ENCODE measurements at places on chromosomes 5 and 9.

GRCh38 chr5:103435136-103435889 lies 127.3 kb downstream of the NUDT12 start:
- no peak for DNase-seq

DNA sequence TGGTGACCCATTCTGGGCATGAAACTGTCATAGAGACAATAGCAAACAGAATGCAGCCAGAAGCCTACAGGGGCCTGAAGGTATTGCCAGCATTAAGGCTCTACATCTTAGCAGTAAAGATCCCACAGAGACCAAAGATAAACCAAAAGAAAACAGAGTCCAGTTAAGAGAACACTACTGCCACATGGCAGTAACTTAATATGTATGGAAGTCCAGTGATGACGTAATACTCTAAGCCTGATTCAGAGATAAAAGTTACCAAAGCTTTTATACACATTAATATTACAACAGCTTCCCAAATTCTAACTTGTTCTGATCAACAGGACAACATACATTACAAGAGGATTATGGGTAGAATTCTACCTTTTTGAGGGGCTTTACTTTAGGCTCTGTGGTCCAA lies 371.5 kb downstream of the PRELID2 start:
- DNase-seq, result no peak

GRCh38 chr5:74028976-74029375 lies 403.0 kb downstream of the ARHGEF28 start:
- no peak for DNase-seq

DNA sequence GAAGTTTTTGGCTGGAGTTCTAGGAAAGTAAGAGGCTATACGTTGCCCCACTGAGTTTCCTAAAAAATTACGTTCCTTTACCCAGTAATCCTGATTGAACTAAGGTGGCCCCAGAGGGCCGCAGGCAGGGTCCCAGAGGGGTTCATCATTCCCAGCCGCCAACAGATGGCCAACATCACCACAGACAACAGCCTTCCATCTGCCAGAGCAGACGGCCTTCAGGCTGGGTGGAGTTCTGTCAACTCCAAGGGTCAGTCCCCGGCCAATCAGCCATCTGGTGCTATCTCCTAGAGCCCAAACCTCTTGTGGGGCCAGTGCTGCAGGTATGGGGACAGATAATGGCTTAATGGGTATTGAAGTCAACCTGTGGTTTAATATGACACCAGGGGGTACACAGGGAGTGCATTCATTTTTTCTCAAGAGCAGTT lies 30.4 kb downstream of the TBC1D2 start:
- DNase-seq, result no peak

GRCh38 chr5:127907907-127908306 lies 175.7 kb upstream of the SLC12A2 start:
- DNase-seq, result no peak

- no peak for DNase-seq
These were observed 2.8 kb downstream of the JAKMIP2 start for GRCh38 chr5:147779694-147780093.

DNA sequence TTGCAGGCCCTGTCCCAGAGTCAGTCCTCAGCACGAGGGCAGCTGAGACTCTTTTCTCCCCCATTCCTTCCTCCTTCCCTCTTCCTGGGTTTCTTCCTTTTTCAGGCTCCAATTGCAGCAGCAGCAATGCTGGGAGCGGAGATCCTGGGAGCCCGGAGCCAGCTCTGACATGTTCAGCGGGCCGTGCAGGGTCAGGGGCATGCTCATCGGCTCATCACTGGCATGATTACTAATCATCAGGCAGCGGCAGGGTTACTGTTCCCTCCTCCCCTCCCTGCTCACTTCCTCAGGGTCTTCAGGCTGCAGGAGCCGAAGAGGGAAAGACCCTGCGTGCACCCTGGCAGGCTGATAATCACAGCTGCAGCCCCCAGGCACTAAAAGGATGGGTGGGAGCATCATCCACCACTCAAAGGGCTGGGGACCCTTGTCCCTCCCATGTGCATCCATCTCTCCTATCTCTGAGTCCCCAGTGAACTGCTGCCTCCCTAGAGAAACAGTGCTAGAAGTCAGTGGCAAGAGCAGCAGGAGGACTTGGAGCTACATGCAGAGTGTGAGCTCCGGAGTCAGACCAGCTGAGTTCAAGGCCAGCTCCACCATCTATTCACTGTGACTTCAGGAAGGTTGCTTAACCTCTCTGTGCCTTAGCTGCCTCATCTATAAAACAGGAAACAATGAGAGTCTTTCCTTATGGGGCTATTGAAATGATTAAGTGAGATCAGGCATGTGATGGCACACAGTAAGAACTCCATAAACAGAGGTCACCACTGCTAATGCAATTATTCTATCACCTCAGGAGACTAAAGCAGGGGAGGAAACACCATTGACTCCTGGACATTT lies 7.8 kb upstream of the KCNIP1 start:
- no peak for DNase-seq

GRCh38 chr5:72468024-72468423 lies 39.2 kb downstream of the ZNF366 start:
- DNase-seq, result no peak

GRCh38 chr9:107931071-107931715 lies 441.6 kb upstream of the KLF4 start:
- no peak for DNase-seq

- no peak for DNase-seq
These were observed 73.0 kb upstream of the MPDZ start for GRCh38 chr9:13352451-13352979.

- DNase-seq, result peak; percentile 75
These were observed 41.5 kb downstream of the HACD4 start for GRCh38 chr9:20989923-20990341.

- DNase-seq, result no peak
These were observed 10.4 kb downstream of the PPP2R2B start for GRCh38 chr5:146867996-146868708.

DNA sequence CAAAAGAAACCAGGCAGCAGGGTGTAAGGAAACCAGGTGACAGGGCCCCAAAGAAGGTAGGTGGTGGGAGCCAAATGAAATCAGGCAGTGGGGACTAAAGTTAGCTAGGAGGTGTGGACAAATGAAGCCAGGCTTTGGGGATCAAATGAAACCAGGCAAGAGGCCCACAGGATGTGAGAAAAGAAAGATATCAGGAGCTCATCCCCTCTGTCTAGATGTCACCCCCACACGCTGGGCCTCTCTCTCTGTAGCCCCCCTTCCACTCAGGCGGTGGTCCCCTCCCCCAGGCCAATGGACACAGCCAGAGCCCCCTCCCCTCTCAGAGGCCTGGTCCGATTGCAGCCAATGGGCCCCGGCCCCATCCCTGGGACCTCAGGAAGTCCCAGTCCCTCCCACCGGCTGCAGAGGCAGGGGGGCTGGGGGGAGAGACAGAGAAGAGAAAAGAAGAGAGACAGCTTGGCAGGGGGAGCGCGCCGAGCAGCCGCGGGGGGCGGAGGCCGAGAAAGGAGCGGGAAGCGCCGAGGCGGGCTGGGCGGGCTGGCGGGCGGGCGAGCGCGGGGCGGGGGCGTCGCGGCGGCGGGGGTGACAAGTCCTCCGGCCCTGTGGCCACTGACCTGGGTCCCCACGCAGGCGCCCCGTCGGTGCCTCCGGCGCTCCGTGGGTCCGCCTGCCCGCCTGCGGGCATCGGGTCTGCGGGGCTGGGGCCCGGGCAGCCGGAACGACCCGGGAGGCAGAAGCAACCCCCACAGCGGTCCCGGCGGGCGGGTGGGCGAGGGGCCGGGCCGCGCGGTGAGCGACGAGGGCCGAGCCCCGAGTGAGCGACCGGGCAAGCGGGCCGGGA lies 11.9 kb downstream of the CNTFR start:
- no peak for DNase-seq

DNA sequence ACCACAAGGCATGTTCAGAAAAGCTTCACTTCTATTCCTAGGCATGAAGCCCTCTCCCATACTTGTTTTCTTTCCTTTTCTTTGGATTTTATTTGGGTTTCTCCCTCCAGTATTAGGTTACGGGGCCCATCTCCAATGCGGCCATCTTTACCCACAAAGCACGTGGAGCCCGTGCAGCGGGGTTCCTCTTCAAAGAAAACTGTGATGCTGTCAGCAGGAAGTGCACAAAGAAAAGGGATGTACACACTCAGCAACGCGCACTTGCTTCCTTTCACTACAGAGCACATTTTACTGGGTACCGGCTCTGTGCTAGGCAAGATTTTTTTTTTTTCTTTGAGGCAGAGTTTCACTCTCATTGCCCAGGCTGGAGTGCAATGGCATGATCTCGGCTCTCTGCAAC lies 106.6 kb downstream of the COL23A1 start:
- peak; percentile 33 for DNase-seq

- no peak for DNase-seq
These were observed 63.2 kb downstream of the PRKACG start for GRCh38 chr9:68950689-68951088.

- DNase-seq, result no peak
These were observed 4.3 kb downstream of the B4GALT1 start for GRCh38 chr9:33162721-33163311.

DNA sequence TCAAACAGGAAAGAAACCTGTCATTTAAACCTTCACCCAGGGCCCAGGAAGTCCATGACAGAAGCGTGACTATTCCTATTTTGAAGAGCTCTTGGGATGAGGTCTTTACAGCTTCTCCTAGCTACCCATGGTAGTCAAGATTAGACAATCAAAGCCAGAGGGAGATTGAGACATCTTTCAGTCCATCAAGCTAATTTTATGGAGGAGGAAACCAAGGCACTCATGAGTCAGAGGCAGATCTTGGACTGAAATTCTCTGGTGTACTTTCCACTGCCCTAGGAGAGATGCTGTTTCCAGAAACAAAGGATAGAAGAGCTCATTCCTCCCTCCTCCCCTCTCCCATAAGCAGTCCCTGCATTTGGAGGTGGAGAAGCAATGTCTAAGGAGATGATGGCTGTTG lies 9.2 kb downstream of the TNFSF8 start:
- DNase-seq, result no peak

Data from midbrain (tissue), 1 donor.